ENCODE measurements at places on chromosomes 1 and 21.

- no peak for DNase-seq
Observed at GRCh38 chr1:41640756-41641474, 156.4 kb upstream of the EDN2 start.

DNA sequence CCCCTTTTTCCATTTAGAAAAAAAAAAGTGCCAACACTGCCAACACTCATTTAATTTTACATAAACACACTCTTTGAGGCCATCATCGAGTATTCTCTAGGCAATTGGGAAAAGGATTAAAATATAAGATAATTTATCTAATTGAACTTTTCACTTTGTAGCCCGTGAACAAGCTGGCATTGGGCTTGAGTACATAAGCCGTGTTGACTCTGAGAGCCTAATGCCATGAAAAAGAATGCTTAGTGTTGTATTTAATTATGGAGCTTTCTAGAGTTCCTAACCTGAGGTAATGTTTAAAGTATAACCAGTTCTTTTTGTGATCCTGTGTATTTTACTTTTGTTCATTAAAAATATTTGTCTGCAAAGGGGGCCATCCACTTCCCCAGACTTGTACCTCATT, 193.8 kb downstream of the LYPLAL1 start:
- DNase-seq, result no peak

- no peak for DNase-seq
Observed at GRCh38 chr1:207852576-207853371, 58.2 kb downstream of the CD34 start.

DNA sequence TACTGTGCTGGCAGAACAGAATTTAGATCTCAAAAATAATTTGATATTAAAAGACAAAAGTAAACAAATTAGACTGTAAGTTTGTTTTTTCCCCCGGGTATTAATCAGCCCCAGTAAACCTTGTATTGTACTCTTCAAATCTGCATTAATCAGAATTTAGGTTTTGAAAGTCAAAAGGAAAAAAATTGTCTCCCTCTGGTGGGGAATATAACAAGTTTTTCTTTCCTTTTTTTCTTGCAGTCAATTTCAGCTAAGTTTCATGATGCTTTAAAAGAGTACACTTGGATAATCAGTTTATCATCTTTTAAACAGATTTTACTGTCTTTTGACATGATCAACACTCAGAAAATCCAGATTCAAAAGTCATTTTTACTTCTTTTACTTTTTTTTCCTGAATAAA, 134.5 kb upstream of the PKN2 start:
- no peak for DNase-seq

DNA sequence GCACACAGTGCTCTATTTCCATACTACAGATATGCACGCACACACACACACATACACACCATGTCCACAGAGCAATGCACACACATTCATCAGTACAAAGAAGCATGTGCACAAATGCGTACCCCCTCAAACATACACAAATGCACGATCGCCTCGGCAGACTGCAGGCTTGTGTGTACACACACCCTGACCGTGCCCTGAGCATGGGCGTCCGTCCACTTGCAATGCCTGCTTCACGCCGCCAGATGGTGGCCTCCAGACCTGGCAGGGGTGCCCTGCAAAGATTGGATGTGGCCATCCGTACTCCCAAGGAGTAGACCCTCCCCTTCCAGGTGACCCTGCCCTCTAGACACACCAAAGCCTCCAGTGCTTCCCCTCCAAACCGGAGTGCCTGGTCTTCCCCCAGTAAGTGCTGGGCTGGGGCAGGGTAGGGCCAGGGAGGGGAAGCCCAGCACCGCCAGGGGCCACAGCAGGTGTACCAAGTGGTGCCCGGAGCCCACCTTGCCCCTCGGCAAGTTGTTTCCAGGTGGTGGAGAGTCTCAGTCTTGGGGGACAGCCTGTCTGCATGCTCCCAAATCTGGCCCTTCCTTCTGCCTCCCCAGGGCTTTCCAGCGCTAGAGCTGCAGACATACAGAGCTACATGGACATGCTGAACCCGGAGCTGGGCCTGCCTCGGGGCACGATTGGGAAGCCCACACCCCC, 20.6 kb downstream of the ESPN start:
- DNase-seq, result peak; percentile 56

- DNase-seq, result no peak
Observed at GRCh38 chr1:59411147-59411546, 114.3 kb downstream of the FGGY start.

GRCh38 chr1:193919827-193920226, 733.4 kb upstream of the B3GALT2 start:
- DNase-seq, result no peak

DNA sequence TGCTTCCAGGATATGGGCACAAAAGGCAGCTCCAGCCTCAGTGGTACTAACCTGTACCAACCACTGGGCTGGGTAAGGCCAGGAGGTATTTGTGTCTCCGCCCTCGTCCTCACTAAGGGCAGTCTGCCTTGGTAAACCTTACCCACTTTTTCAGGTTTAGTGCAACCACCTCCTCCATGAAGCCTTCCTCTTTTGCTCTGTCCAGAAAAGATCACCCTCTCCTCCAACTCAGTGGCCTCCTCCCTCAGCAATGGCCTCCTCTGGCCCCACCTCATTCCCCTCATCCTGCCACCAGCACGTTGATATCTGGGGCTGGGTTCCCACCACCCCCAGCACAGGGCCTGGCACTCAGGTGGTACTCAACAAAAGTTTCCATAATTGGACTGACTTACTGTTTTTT, 161.5 kb downstream of the GRIK3 start:
- DNase-seq, result no peak

GRCh38 chr1:243727503-243728203, 122.4 kb downstream of the AKT3 start:
- no peak for DNase-seq

- no peak for DNase-seq
Observed at GRCh38 chr1:43492826-43493225, 37.9 kb upstream of the PTPRF start.

DNA sequence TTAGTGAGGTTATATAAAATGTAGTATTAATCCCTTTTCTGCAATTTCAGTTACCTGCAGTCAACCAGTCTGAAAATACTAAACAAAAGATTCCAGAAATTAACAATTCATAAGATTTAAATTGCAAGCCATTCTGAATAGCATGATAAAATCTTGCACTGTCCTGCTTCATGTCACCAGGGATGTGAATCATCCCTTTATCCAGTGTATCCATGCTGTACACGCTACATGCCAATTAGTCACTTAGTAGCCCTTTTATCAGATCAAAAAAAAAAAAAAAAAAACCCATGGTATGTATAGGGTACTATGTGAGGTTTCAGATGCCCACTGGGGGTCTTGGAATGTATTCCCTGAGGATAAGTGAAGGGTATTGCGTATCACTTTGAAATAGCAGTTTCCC, 191.3 kb upstream of the HP1BP3 start:
- no peak for DNase-seq

DNA sequence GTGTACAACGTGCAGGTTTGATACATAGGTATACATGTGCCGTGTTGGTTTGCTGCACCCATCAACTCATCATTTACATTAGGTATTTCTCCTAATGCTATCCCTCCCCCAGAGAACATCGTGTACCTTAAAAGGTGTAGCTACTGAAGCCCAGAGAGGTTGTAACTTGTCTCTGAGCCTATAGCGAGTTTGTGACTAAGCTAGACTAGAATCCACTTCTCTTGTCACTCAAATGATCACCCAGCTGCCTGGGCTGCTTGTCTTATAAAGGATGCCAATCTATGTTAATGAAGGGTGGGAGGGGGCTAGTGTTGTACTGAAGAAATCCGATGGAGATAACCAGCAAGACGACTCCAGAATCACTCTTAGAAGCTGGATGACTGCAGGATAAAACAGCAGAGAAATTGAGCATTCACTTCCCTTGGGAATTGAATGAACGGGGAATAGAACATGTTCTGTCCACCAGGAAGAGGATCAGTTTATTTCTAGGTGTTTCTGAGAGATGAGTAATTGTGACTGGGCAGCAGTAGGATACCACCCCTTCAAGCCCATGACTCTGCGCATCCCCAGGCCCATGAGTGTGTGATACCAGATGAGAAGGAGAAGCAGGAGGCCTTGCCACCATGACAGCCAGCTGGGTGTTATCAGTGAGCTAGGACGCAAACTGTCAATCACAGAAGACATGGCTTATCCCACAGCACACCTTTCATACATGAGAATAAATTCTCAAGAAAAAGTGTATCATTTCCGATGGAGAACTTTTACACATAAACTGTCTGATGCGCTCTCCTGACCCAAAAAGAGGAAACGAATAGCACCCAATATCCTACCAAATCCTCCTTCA, 390.4 kb downstream of the NTNG1 start:
- DNase-seq, result no peak

GRCh38 chr1:145991735-145992412, 4.5 kb downstream of the TXNIP start:
- DNase-seq, result peak; percentile 32

DNA sequence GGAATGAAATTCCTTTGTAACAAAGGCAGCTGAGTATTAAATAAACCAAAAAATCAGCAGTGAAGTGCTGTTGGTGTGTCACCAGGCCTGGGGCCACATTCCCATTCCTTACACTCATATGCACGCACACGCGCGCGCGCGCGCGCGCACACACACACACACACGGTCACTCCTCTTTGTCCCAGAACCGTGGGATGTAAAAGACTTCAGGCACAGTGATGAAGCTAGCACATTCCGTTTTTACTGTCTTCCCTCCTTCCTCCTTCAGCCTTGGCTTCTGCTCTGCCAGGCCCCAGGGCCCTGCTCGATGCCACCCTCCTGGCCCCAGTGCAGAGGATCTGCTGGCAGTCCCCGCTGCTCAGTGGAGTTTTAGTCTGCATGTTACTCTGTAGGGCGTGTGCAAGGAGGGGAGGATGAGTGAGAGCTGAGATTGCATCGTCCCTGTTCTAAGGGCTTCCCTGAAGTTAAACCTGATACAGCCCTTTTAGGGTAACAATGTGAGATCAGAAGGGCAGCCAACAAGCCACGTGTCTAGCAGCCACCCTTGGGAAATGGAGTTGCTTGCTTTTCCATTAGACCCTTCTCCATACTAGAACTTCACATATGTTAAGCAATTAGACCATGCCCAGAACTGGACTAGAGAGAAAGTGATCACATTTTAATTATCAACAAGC, 71.7 kb upstream of the WDR26 start:
- no peak for DNase-seq

DNA sequence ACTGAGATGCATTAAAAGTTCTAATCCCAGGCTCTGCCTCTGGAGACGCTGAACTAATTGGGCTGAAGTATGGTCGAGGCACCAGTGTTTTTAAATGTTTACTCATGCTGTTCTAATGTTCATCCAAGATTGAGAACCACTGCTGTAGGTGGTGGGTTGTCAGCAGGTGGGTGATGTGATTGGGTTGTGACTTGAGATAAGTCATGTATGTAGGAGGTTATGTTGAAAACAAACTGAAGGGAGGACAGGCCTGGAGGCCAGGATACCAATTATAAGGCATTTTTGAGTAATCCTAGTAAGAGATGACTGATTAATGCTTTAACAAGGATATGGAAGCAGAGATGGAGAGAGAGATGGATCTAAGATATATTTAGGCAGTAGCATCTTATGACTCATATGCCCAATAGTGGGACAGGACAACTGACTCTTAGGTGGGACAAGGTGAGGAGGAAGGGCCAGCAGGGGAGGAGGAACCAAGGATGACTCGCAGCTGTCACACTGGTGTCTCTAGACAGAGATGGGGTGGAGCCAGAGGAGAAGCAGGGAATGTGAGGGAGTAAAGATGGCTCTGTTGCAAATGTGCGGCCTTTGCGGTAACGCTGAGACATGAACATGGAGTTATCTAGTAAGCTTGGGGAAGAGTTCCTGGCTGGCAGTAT, 29.3 kb downstream of the RAB4A start:
- DNase-seq, result no peak

GRCh38 chr1:108527135-108527534, 32.8 kb upstream of the EEIG2 start:
- DNase-seq, result no peak

- peak; percentile 31 for DNase-seq
Observed at GRCh38 chr1:117572546-117572945, 33.3 kb upstream of the TENT5C start.

GRCh38 chr1:201501812-201502510, 5.0 kb downstream of the CSRP1 start:
- DNase-seq, result no peak

- DNase-seq, result no peak
Observed at GRCh38 chr1:6095511-6096242, 50.0 kb downstream of the KCNAB2 start.

DNA sequence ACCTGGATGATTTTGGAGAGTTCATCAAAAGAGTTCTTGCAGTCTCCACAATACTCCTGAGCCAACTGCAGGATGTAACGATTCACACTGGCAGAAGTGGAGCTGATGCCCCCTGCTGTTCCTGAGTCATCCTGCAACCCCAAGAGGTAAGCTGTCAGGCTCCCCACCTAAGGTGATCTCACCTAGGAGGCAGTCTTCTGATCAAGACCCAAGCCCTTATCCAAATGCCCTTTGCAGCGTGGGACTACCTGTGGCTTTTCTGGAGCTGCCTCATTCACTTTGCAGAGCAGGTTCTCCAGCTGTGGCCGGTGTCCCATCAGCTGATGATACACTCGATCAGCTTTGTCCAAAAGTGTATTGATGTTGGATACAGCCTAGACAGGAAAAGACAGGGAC, 96.4 kb downstream of the UBR4 start:
- peak; percentile 31 for DNase-seq

GRCh38 chr1:178532392-178532791, 19.5 kb downstream of the TEX35 start:
- DNase-seq, result peak; percentile 70

DNA sequence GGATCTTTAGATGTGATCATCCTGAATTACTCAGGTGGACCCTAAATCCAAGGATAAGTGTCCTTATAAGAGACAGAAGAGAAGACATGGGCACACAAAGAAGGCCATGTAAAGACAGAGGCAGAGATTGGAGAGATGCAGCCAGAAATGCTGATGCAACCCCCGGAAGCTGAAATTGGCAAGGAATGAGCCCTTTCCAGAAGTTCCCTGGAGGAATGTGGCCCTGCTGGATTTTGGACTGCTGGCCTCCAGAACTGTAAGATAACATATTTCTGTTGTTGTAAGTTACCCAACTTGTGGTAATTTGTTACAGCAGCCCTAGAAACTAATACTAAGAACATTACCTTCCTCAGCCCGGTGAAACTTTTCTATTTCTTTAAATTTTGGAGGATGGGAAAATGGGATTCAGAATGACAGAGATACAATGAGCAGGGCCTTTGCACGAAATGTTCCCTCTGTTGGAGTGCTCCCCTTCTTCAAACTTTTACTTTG, 11.2 kb upstream of the PLPP3 start:
- DNase-seq, result no peak

DNA sequence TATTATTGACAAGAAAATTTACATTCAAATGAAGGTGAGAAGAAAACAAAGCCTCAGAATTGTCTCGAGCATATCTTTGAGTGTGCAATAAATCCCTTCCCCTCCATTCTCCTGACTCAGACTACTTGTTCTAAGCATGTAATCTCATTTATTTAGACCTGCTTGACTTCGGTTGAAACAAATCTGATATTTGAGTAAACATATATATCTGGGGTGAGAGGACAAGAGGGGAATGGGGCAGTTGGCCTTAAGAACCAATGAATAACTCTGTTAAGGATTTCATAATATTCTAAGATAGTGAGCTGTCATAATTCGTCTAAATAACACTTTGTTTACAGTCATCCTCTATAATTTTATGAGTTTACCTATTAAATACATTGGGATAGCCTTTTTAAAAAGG, 142.7 kb downstream of the SIPA1L2 start:
- DNase-seq, result no peak

GRCh38 chr1:76079475-76080227, 5.1 kb downstream of the ST6GALNAC3 start:
- DNase-seq, result no peak

All from CD4-positive, alpha-beta T cell treated with Interleukin-1 beta for 1 hour (primary cell).